ENCODE measurements at places on chromosomes 5 and 9. TPM values are rescaled to one million over a fixed set of nuclear protein-coding genes. Genes with fewer than 3 reads are reported as not detected.
A peak's percentile ranks its signal among the peaks of the same experiment; 100 is the strongest.

- H3K27ac ChIP-seq = peak overlapping the region; percentile 81
- peaks cover 9% of the 10 kb centered on the region for H3K36me3 ChIP-seq
- H3K4me1 ChIP-seq = peaks cover 17% of the 10 kb centered on the region
- no peak overlapping the region for H3K4me3 ChIP-seq
These were observed 144.6 kb downstream of the CCDC171 start for GRCh38 chr9:15697446-15697851.

- no peak for DNase-seq
- no peaks in the 10 kb centered on the region for H3K4me1 ChIP-seq
- H3K36me3 ChIP-seq = no peaks in the 10 kb centered on the region
- no peak overlapping the region for H3K4me3 ChIP-seq
- H3K27ac ChIP-seq = no peak overlapping the region
- peaks cover 3% of the 10 kb centered on the region for H3K27me3 ChIP-seq
These were observed 64.1 kb upstream of the GOLM1 start for GRCh38 chr9:86163503-86163902.

- peak; percentile 51 for DNase-seq
- no peaks in the 10 kb centered on the region for H3K4me1 ChIP-seq
- no peaks in the 10 kb centered on the region for H3K27me3 ChIP-seq
- no peaks in the 10 kb centered on the region for H3K36me3 ChIP-seq
- no peak overlapping the region for H3K4me3 ChIP-seq
These were observed 88.5 kb downstream of the FAM174A start for GRCh38 chr5:100623719-100624118.

GRCh38 chr9:77014597-77015263, 4.7 kb upstream of the FOXB2 start:
- H3K4me1 ChIP-seq = no peaks in the 10 kb centered on the region
- H3K27me3 ChIP-seq = peaks cover 32% of the 10 kb centered on the region
- no peak overlapping the region for H3K27ac ChIP-seq
- H3K36me3 ChIP-seq = no peaks in the 10 kb centered on the region

DNA sequence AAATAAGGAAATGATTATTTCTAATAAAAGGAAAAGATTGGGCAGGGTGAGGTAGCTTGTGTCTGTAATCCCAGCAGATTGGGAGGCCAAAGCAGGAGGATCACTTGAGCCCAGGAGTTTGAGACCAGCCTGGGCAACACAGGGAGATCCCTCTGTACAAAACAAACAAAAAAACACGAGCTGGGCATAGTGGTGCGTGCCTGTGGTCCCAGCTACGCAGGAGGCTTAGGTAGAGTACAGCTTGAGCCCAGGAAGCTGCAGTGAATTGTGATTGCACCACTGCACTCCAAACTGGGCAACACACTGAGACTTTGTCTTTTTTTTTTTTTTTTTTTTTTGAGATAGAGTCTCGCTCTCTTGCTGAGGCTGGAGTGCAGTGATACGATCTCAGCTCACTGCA, 18.8 kb downstream of the GDA start:
- H3K27ac ChIP-seq = no peak overlapping the region
- H3K27me3 ChIP-seq = no peaks in the 10 kb centered on the region
- no peak for DNase-seq
- peaks cover 12% of the 10 kb centered on the region for H3K4me1 ChIP-seq
- no peaks in the 10 kb centered on the region for H3K36me3 ChIP-seq

The PFN3 gene
- total RNA-seq = not detected

The MCC gene
- 28.2 TPM for total RNA-seq

DNA sequence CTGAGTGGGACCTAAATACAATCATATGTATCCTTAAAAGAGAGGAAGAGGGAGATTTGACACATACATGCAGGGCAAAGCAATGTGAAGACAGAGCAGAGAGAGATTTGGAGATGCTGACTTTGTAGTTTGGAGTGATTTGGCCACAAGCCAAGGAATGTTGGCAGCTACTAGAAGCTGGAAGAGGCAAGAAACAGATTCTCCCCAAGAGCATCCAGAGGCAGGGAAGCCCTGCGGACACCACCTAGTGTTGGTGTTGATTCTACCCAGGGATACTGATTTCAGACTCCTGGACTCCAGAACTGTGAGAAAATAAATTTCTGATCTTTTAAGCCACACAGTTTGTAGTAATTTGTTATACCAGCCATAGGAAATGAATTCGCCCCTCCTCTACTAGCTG, 64.9 kb upstream of the OSMR start:
- H3K27me3 ChIP-seq = peaks cover 13% of the 10 kb centered on the region
- H3K36me3 ChIP-seq = no peaks in the 10 kb centered on the region
- H3K4me3 ChIP-seq = no peak overlapping the region
- peaks cover 29% of the 10 kb centered on the region for H3K4me1 ChIP-seq
- peak; percentile 88 for DNase-seq
- H3K27ac ChIP-seq = no peak overlapping the region

DNA sequence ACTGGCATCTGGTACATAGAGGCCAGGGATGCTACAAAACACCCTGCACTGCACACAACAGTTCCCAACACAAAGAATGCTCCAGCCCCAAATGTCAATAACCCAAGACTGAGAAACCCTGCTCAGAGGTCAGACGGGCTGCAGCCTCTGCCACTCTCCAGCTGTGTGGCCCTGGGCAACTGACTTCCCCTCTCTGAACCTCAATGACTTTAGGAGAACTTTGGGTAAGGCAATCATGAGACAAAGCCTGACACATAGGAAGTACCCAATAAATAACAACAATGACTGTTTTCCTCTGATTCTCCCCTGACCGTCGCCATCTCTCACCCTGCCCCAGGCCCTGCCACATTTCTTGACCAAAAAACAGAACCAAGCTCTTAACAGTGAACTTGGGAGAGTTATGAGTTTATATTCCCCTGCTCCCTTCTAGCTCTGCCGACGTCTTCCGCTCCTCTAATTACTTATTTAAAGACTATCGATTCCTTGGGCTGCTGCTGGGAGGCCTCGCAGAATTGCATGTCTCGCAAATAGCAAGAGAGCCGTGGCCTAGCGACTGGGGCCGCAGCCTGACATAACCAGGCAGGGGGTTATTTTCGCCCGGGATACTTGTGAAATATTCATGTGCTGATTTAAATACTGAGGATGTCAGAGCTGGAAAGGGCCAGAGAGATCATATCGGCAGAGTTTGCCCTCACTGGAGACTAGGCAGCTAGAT, 24.5 kb upstream of the CRB2 start:
- no peak for DNase-seq
- H3K4me3 ChIP-seq = no peak overlapping the region
- H3K36me3 ChIP-seq = no peaks in the 10 kb centered on the region
- peaks cover 5% of the 10 kb centered on the region for H3K4me1 ChIP-seq
- H3K27me3 ChIP-seq = peaks cover 2% of the 10 kb centered on the region

GRCh38 chr9:74977287-74977686, 24.6 kb upstream of the C9orf40 start:
- H3K27me3 ChIP-seq = no peaks in the 10 kb centered on the region
- H3K4me1 ChIP-seq = no peaks in the 10 kb centered on the region
- DNase-seq = no peak
- H3K36me3 ChIP-seq = peaks cover 29% of the 10 kb centered on the region
- no peak overlapping the region for H3K27ac ChIP-seq
- no peak overlapping the region for H3K4me3 ChIP-seq

GRCh38 chr9:126626127-126626925, 12.6 kb downstream of the LMX1B start:
- no peak for DNase-seq
- peaks cover 6% of the 10 kb centered on the region for H3K36me3 ChIP-seq
- H3K27me3 ChIP-seq = no peaks in the 10 kb centered on the region
- no peak overlapping the region for H3K4me3 ChIP-seq
- no peaks in the 10 kb centered on the region for H3K4me1 ChIP-seq

GRCh38 chr5:52728224-52728623, 59.5 kb upstream of the ITGA1 start:
- no peaks in the 10 kb centered on the region for H3K27me3 ChIP-seq
- H3K36me3 ChIP-seq = no peaks in the 10 kb centered on the region
- H3K4me1 ChIP-seq = peaks cover 11% of the 10 kb centered on the region

DNA sequence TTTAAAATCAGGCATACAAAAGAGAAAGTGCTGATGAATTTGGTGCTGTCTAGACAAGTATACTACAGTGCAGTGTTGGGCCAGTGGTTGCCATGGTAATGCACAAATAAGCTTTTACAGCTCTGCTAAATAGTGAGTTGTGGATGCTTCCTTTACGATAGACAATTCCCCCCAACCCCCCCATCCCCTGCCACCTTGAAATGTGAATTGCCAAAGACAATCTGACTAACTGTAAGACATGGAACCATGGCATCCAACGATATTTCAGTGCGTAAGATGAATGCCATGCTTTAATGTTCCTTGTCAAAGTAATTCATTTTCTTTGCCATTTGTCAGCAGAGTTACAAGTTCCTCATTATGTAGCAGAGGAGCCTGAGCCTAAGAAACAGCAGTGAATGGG, 91.5 kb upstream of the NREP start:
- H3K27ac ChIP-seq = no peak overlapping the region
- no peaks in the 10 kb centered on the region for H3K36me3 ChIP-seq
- DNase-seq = peak; percentile 8
- no peaks in the 10 kb centered on the region for H3K27me3 ChIP-seq

DNA sequence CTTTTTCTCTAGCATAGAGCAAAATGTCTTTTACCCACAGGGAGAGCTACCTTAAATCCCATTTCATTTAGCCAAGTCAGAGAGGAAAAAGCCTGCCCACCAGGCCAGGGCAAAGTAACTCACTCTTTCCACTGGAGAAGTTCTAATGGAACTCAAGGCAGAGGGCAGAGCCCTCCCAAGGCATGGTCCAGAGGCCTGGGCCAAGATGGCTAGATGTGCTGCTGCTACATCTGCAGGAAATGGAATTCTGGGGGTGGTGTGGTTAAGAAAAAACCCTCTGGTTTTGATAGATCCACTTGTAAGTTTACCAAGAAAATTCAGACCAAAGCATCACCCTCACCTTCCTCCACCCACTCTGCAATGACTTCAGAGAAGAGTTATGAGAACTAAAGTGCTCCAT, 37.3 kb downstream of the CSF2 start:
- H3K4me1 ChIP-seq = no peaks in the 10 kb centered on the region
- DNase-seq = no peak
- no peak overlapping the region for H3K4me3 ChIP-seq
- no peak overlapping the region for H3K27ac ChIP-seq
- H3K27me3 ChIP-seq = no peaks in the 10 kb centered on the region

DNA sequence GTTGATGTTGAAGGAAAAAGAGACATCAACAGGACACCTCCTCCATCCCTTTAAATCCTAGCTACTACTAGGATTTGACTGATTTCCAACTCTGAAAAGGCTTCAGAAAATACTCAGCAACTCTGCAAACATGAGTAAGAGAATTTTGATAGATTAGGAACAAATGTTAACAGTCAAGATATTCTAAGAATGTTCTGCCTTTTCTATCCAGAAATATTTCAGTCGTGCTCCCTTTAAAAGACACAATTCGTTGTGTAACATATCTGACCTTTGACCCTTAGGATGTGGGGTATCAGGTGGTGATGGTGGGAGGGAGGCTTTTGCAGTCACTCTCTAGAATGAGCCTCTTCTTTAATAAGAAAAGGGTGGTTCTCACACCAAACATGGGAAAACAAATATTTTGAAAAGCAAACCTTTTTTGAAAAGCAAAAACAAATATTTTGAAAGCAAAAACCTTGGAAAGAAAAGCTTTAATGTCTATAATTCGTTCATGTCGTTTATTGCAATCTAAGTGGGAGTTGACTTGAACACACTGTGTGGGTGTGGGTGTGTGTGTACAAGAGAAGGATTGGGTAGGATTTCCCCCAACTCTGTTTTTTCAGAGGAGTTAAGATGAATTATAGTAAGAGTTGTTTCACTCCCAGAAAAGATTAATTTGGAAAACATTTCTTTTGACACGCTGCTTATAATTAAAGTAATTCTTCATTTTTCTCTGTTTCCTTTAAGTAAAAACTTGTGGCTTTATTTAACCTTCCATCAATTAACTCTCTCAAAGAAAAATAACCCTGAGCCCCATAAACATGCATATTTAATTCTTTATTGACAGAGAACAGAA, 152.8 kb downstream of the TMEM167A start:
- DNase-seq = no peak
- no peaks in the 10 kb centered on the region for H3K36me3 ChIP-seq
- H3K27me3 ChIP-seq = no peaks in the 10 kb centered on the region
- H3K4me1 ChIP-seq = no peaks in the 10 kb centered on the region

GRCh38 chr5:161396171-161396570, 150.4 kb downstream of the GABRB2 start:
- no peak for DNase-seq
- H3K4me1 ChIP-seq = no peaks in the 10 kb centered on the region
- H3K27ac ChIP-seq = no peak overlapping the region
- H3K4me3 ChIP-seq = no peak overlapping the region
- no peaks in the 10 kb centered on the region for H3K36me3 ChIP-seq

The PCDHB7 gene
- total RNA-seq = 0.29 TPM

DNA sequence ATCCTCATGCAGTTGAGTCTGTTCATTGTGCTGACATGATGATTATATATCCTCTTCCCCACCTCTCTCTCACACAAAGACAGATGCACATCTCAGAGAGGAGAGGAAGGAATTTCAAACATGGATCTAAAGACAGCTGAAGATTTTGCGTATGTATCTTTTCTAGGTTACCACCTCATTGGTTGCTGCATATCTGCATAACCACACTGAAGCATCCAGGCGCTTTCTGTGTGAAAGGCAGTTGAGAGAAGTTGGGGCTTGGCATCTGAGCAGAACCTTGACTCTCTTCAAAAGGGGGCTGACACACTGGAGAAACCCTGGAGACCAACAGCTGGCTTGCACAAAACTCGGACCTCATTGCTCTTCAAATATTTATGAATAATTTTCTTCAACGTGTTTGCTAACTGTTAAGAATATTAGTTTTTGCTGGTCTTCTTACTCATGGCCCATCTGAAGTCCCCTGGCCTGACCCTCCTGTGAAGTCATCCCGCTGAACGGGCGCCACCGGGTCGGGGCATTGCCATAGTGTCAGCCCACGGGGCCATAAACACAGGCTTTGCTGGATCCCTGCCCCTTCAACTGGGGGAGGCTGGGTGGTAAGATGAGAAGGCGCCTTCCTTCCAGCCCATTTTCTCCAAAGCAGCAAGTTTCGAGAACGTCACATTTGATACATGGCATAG, 593.2 kb upstream of the CLINT1 start:
- H3K4me1 ChIP-seq = peaks cover 15% of the 10 kb centered on the region
- no peak overlapping the region for H3K27ac ChIP-seq
- no peak for DNase-seq
- no peaks in the 10 kb centered on the region for H3K27me3 ChIP-seq
- H3K36me3 ChIP-seq = no peaks in the 10 kb centered on the region
- H3K4me3 ChIP-seq = no peak overlapping the region

The ACOT12 gene
- not detected for total RNA-seq

GRCh38 chr9:138025417-138025816, 147.8 kb downstream of the CACNA1B start:
- H3K4me1 ChIP-seq = no peaks in the 10 kb centered on the region
- H3K27me3 ChIP-seq = peaks cover 10% of the 10 kb centered on the region
- H3K4me3 ChIP-seq = no peak overlapping the region
- no peak overlapping the region for H3K27ac ChIP-seq

GRCh38 chr9:36843964-36844363, 190.1 kb downstream of the PAX5 start:
- no peaks in the 10 kb centered on the region for H3K27me3 ChIP-seq
- no peaks in the 10 kb centered on the region for H3K36me3 ChIP-seq
- no peak overlapping the region for H3K4me3 ChIP-seq
- peak; percentile 8 for DNase-seq
- H3K27ac ChIP-seq = no peak overlapping the region

Data from MCF 10A (cell line).